ENCODE measurements at places on chromosomes 1 and 21.

DNA sequence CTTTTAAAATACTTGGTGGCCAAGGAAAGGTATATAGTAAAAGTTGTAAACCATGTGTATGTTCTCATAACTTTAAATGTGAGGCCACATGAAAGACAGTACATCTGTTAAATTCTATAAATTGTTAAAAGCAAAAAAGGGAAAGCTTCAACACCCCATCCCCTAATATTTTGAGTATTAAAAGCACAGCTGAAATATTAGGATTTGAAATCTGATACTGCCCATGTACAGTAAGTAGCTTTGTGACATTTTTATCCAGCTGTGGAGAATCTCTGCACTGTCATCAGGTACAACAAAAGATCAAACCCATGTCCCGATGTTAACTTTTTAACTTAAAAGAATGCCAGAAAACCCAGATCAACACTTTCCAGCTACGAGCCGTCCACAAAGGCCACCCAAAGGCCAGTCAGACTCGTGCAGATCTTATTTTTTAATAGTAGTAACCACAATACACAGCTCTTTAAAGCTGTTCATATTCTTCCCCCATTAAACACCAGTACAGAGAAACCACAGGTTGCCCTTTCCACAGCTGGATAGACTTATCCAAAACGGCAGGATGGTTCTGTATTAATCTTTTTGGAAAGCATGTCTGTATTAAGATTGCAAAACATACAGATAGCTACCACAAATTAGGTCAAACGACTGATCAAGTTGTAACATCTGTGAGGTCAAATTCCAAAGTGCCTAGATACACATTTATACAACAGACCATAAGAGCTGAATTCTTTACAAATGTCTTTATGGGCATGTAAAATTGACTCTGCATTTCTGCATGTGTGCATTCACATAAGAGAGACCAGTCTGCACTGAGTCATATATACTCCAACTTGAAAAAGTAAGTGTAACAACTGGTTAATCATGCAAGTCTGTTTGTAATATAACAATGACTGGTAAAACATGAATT, 5.2 kb downstream of the IRF2BP2 start:
- H3K36me3 ChIP-seq, result peaks cover 56% of the 10 kb centered on the region
- DNase-seq, result no peak
- no peaks in the 10 kb centered on the region for H3K27me3 ChIP-seq

DNA sequence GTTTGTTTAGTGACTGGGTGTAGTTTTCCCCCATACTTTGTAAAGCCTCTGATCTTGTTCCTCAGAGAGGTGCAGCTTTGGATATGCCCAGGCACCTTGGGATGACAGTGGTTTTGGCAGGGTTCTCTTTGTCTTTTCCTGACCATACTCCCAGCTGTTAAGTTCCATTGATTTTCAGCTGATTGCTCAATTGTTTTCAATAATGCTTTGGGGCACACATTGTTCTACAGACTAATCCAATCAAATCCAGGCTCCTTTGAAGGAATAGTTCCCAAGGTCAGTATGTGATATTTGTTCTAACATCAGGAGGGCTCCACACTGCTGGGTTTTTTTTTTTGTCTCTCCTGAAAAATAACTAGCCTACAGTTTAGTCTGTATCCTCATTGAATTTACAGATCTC, 24.8 kb downstream of the PPP2R5A start:
- H3K27ac ChIP-seq, result no peak overlapping the region
- peaks cover 41% of the 10 kb centered on the region for H3K36me3 ChIP-seq

DNA sequence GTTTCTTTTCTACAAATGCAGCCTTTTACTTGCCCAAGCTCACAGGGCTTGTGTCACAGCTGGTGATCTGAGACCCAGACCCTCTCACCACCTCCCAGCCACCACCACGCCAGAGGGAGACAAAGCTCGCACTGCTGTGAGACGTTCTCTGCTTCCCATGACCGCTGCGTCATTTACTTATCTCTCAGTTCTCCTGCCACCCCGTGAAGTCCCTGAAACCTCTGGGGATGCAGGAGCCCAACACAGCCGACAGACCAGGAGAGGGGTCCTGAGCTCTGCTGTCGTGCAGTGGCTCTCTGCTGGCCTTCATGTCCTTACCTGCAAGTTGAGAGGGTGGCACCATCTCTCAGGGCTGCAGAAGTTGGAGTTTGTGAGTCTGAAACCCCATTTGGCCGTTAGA, 77.7 kb downstream of the SLC16A1 start:
- no peaks in the 10 kb centered on the region for H3K36me3 ChIP-seq
- peaks cover 5% of the 10 kb centered on the region for H3K4me1 ChIP-seq
- DNase-seq, result no peak

DNA sequence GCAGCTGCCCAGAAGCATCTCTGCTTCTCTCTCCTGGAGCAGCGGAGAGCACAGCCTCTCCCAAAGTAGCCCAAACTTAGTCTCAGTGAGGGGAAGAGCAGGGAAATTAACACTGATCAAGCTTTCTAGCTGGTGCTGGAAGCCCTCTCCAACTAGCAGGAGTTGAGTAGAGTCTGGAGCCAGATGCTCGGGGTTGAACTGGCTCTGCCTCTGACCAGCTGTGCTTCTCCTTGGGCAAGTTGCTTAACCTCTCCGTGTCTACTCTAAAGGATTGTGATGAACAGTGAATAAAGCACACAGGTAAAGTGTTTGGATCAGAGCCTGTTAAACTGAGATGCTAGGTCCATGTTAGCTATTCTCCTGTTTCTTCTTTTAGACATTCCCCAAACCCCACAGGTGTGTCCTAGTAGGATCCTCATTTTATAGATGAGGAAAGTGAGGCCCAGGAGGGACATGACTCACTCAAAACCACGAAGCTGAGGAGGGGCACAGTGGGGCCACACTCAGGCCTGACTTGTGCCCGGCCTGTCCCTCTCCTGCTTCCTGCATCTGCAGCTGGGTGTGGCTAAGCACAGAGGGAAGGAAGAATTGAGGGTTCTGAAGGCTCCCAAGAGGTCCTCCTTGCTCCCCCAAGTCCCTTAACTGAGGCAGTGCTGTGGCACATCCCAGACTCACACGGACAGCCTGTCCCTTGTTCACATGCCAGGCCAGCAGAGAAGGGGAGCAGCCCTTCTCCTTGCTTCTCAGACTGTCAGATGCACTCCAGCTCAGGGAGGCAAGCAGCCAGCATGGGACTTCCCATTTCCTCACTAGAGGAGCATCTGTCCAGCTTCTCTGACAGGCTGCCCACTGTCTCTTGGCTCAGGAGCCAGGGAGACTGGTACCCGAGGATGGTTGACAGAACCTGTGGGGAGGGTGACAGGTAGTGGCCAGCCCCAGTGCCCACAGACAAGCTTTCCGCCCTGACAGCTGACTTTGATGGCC, 152.0 kb upstream of the IGSF21 start:
- H3K27ac ChIP-seq, result no peak overlapping the region
- H3K4me1 ChIP-seq, result no peaks in the 10 kb centered on the region
- no peaks in the 10 kb centered on the region for H3K36me3 ChIP-seq

GRCh38 chr1:47830641-47831333, 166.4 kb downstream of the TRABD2B start:
- no peaks in the 10 kb centered on the region for H3K36me3 ChIP-seq
- H3K4me3 ChIP-seq, result no peak overlapping the region
- DNase-seq, result no peak
- H3K4me1 ChIP-seq, result no peaks in the 10 kb centered on the region
- H3K27me3 ChIP-seq, result peaks cover 4% of the 10 kb centered on the region

DNA sequence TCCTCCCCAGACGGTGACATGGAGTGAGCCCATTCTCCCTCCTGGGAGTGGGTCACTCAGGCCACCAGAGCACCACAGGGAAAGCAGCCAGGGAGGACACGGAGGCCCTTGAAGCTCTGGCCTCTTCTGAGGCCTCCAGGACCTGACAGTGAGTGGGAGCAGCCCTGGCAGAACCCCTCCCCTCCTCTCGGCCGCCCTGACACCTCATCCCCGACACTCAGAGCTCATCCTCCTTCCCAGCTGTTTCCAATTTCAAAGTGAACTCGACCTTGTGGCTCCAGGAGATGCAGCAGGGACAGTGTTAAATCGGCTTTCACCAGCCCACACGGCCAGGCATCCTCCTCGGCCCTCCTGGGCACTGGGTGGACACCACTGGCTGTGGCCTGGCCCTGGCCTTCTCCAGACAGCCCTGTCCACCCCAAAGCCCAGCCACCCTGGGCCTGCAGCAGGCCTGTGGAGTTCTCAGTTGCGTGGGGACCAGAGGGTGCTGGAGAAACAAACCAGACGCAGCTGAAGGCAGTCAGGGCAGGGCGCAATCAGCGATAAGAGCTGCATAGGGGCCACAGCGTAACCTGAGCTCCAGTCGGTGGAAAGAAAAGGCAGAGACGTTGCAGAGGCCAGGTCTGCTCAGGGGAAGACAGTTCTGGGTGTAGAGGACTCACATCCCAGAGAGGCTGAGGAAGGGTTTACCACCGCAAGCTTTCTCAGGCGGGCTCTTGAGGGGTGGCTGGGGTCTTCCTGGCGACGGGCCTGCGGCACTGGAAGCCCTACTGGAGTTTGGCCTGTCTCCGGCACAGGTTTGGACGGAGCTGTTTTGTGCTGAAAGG, 27.1 kb downstream of the FTCD start:
- H3K27ac ChIP-seq, result no peak overlapping the region
- H3K36me3 ChIP-seq, result no peaks in the 10 kb centered on the region
- H3K4me3 ChIP-seq, result no peak overlapping the region
- no peaks in the 10 kb centered on the region for H3K4me1 ChIP-seq

- H3K4me1 ChIP-seq, result no peaks in the 10 kb centered on the region
- no peak overlapping the region for H3K27ac ChIP-seq
- no peaks in the 10 kb centered on the region for H3K27me3 ChIP-seq
- no peaks in the 10 kb centered on the region for H3K36me3 ChIP-seq
These were observed 218.4 kb downstream of the HLX start for GRCh38 chr1:221097479-221098281.

- no peak within 1 kb of the TSS for H3K27ac ChIP-seq
- H3K4me3 ChIP-seq, result no peak within 1 kb of the TSS
- no peaks in the 10 kb centered on the region for H3K4me1 ChIP-seq
- no peaks in the 10 kb centered on the region for H3K36me3 ChIP-seq
These were observed at the start of gene CLCNKB for GRCh38 chr1:16043521-16043920. Gene CLCNKB (plus strand): TSS chr1:16043782. CDS start chr1:16044493, 711 bp downstream.

GRCh38 chr1:211520641-211521040, 28.7 kb upstream of the RD3 start:
- H3K36me3 ChIP-seq, result no peaks in the 10 kb centered on the region
- no peak overlapping the region for H3K27ac ChIP-seq
- no peak overlapping the region for H3K4me3 ChIP-seq
- peaks cover 26% of the 10 kb centered on the region for H3K4me1 ChIP-seq
- peaks cover 6% of the 10 kb centered on the region for H3K27me3 ChIP-seq
- DNase-seq, result no peak

All from activated CD4-positive, alpha-beta memory T cell treated with anti-CD3 and anti-CD28 coated beads, Interleukin-2, amount 10 ng/mL, durations not matched to agents 7 days and 5 days (primary cell).